ENCODE measurements at places on chromosomes 7 and 10. TPM values are rescaled to one million over a fixed set of nuclear protein-coding genes. Genes with fewer than 3 reads are reported as not detected.

GRCh38 chr7:113410796-113411195, 292.4 kb upstream of the SMIM30 start:
- DNase-seq: no peak

- no peak for DNase-seq
Measured at GRCh38 chr7:156935250-156935649, 14.3 kb upstream of the NOM1 start.

DNA sequence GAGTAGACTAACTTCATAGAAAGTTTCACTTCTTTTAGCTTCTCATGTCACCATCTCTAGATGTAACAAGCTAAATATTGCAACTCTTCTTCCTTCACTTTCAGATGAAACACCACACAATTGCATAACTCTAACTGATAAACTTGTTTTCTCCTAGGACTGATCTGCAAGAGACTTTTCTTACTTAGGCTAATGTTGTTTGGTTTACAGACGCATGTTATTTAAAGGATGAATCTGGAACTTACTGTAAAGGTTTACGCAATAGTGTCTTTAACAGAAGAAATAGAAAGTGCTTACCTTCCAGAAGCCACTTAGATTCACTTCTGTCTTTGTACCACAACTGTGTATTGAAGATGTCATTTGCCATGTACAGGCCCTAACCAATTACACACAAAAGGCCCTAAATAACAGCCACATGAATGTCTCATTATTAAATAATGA, 22.1 kb upstream of the ZC3HAV1 start:
- DNase-seq: peak; percentile 52

DNA sequence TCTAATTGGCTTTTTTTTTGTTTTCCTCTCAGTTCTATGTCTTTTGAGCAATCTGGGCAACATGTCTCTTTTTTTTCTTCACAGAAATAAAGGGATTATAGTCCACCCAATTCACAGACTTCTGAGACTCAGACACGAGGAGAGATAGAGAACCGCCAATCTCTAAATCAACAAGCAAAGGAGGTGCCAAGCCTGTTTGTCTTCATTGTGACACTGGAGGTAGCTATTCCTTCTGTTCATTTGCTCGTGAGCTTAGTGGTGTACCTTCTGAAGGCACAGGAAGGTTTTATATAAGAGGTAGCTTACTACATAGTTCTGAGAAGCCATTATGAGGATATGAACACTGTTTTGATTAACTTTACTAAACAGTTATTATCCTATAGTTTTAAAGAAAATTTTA, 6.1 kb downstream of the EPHB6 start:
- no peak for DNase-seq

DNA sequence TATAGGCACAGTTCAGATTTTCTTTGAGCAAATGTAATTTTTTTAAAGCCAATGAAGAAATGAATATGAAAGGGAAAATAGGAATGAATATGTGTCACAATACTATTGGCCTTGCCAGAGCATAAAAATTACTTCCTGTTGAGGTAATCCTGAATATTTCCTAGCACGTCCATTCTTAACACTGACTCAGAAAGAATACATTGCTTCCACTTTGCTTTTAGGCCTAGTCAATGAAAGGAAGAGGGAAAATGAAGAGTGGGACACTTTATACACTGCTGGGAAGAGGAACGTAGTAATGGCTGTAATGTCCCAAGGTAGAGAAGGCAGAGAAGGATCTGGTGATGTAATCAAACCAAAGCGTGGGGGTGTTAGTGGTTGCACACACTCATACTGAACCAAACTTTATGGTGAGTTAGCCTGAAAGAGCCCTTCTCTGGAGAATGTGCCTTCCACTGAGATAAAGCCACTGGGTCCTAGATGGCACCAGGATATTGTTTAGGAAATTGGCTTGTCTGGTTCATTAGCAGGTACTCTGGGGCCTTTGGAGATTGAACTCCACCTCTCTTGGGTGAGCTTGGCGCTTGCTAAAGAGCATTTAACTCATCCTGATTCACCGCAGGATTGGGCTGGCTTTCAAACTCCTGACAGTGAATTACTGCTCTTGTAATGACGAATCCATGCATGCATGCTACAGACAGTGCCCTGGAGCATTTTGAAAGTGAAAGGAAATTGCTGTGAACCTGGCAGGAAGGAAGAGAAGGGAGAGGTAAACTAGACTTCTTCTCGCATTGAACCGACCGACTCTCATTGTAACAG, 254.9 kb downstream of the KIAA1217 start:
- no peak for DNase-seq

DNA sequence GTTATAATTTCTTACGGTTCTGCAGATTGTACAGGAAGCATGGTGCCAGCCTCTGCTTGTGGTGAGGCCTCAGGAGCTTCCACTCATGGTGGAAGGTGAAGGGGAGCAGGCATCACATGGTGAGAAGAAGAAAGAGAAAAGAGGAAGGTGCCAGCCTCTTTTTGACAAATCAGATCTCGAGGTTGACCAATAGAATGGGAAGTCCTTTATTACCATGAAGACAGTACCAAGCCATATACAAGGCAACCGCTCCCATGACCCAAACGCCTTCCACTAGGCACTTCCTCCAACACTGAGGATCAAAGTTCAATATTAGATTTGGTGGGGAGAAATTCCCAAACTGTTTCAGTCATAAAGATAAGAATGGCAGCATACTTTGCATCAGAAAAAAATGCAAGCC, 502.8 kb downstream of the GLRX3 start:
- DNase-seq: peak; percentile 53

GRCh38 chr10:13390604-13391522, 42.8 kb upstream of the SEPHS1 start:
- peak; percentile 51 for DNase-seq

- DNase-seq: no peak
Measured at GRCh38 chr10:120793088-120793487, 58.1 kb upstream of the WDR11 start.

DNA sequence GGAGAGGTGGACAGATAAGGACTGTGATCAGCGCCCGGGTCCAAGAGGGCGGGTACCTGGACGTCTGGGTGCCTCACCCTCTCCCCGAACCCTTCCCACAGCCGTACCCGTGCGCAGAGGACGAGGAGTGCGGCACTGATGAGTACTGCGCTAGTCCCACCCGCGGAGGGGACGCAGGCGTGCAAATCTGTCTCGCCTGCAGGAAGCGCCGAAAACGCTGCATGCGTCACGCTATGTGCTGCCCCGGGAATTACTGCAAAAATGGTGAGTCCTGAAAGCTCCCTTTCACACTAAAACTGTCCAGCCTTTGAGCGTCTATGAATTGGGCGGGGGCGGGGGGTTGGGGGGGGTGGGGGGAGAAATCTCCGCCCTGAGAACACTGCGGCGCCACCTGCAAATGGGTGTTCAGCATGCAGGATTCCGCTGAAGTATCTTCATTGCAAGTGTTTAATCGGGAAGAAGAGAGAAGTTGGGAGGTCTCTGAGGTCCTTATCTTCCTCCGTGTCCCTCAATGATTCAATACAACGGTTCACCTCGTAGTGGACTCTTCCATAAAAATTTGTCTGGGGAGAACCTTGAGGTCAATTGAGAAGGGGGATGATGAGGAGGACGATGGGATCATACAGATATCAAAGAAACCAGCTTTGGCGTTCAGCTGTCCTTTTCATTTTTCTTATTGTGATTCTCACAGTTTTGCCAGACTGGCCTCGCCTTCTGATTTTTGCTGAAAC, 906 bp downstream of the DKK1 start:
- no peak for DNase-seq

GRCh38 chr7:54477083-54477482, 65.1 kb upstream of the VSTM2A start:
- no peak for DNase-seq

Gene PNLIPRP2
- not detected for polyA plus RNA-seq

Gene CELF2
- polyA plus RNA-seq: 53.5 TPM

Gene MOGAT3
- not detected for polyA plus RNA-seq

Gene SPAM1
- not detected for polyA plus RNA-seq

Gene TAC1
- polyA plus RNA-seq: not detected

Gene GSTO2
- 0.26 TPM for polyA plus RNA-seq

Data from CD14-positive monocyte (primary cell).